ENCODE measurements at places on chromosomes 1 and 21. TPM values are rescaled to one million over a fixed set of nuclear protein-coding genes. Genes with fewer than 3 reads are reported as not detected.

SFN gene
- 1.4 TPM for total RNA-seq

RIMKLA gene
- total RNA-seq = 0.03 TPM

HCRTR1 gene
- not detected for total RNA-seq

RGS16 gene
- 6.2 TPM for total RNA-seq

NR5A2 gene
- total RNA-seq = not detected

PLXNA2 gene
- total RNA-seq = 1.6 TPM

FCGR2B gene
- total RNA-seq = 2.2 TPM

ATP1B1 gene
- 1.8 TPM for total RNA-seq

LCE2A gene
- total RNA-seq = not detected

MSH4 gene
- total RNA-seq = 1.1 TPM

DNA sequence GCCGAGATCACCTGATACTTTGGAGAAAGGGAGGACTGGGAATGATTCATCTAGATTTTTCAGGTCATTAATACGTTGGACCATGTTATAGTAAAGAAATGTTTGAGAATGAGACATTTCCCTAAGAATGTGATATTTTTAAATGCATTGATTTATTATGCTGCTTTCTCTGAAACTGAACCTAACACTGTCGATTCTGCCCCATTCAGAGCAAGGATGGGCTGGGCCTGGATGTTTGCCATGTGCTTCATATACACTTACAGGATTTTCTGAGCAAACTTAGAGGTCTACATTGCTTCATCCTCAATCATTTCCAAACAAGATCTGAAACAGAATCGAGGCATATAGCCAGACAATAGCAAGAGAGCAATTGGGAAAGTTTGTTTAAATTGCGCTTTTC is 183.3 kb downstream of the CRB1 start:
- no peaks in the 10 kb centered on the region for H3K27me3 ChIP-seq
- no peak overlapping the region for H3K4me3 ChIP-seq
- H3K36me3 ChIP-seq = no peaks in the 10 kb centered on the region
- no peaks in the 10 kb centered on the region for H3K4me1 ChIP-seq
- no peak overlapping the region for H3K27ac ChIP-seq
- DNase-seq = no peak

DNA sequence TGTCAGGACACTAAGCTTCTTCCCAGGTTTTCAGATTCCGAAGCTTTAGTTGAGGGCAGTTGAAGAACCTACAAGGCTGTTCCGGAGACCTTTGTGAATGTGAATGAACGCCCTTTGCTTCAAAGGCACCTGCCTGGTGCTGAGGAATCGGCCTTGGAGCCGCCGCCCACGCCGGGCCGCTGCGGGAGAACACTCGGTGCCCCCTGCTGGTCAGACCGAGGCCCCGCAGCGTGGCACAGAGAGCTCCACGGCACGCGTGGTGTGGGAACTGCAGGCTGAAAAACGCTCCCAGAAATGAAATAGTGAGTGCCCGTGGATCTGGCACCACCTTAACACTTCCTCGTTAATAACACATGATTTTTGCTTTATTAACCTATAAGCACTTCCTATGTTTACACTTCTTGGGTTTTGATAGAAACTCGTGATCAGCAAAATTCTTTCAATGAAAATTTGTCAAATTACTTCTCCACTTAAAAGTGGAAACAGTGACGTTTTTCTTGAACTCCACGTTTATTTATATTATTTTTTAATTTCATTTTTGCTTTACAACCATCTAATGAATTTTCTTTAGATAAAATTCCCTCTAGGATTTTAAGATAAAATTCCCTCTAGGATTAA is 460.6 kb downstream of the DSCAM start:
- H3K4me1 ChIP-seq = no peaks in the 10 kb centered on the region
- H3K27me3 ChIP-seq = no peaks in the 10 kb centered on the region
- no peaks in the 10 kb centered on the region for H3K36me3 ChIP-seq
- DNase-seq = peak; percentile 11

GRCh38 chr1:118739501-118739900 is 248.6 kb downstream of the TBX15 start:
- H3K4me3 ChIP-seq = no peak overlapping the region
- H3K36me3 ChIP-seq = no peaks in the 10 kb centered on the region
- H3K4me1 ChIP-seq = no peaks in the 10 kb centered on the region
- DNase-seq = no peak
- no peaks in the 10 kb centered on the region for H3K27me3 ChIP-seq

GRCh38 chr1:29417147-29417858 is 181.0 kb downstream of the PTPRU start:
- no peaks in the 10 kb centered on the region for H3K27me3 ChIP-seq
- no peaks in the 10 kb centered on the region for H3K36me3 ChIP-seq
- H3K27ac ChIP-seq = no peak overlapping the region
- DNase-seq = no peak
- no peaks in the 10 kb centered on the region for H3K4me1 ChIP-seq

DNA sequence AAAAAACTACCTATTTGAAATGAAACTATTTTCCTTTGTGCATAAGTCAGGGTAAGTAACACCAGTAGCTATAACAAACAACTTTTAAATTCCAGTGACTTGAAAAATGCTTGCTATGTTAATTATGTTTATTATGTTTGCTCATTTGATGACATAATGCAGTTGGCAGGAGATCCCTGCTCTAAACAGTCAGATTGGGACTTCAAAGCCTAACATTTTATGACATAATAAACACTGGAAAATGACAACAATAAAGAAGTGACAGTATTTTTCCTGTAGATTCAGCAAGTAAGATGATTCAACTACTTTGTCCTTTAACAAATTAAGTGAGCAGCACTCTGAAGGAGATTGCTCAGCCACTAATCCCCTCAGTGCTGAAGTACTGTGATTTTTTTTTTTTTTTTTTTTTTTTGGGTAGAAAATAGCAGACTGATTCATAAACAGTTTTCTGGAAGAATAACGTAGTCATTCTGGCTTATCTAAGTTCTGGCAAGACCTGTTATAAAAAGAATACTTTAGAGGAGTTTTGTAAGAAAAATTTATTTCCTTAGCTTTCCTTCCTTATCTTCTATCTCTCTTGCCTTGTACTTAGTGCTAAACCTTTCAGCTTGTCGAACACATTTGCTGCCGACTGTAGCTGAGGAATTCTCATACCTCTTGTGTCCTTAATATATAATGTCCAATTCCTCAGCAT is 207.2 kb downstream of the PTGER3 start:
- no peaks in the 10 kb centered on the region for H3K36me3 ChIP-seq
- no peaks in the 10 kb centered on the region for H3K27me3 ChIP-seq
- H3K4me1 ChIP-seq = no peaks in the 10 kb centered on the region
- no peak for DNase-seq
- no peak overlapping the region for H3K27ac ChIP-seq
- H3K4me3 ChIP-seq = no peak overlapping the region

DNA sequence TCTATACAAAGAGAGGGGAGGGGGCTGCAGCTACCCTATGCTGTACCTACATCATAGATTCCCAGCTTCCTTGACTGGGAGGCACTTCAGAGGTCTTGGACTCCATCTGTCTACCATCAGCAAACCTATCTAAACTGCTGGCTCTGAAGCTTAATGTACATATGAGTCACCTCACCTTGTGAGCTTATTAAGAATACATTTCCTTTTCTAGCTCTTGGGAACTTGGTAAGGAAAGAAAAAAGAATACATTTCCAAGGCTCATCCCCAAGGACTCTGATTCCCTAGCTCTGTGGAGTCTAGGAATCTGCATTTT is 50.0 kb upstream of the PRELP start:
- no peak overlapping the region for H3K27ac ChIP-seq
- H3K4me1 ChIP-seq = no peaks in the 10 kb centered on the region
- H3K27me3 ChIP-seq = no peaks in the 10 kb centered on the region
- no peak for DNase-seq

DNA sequence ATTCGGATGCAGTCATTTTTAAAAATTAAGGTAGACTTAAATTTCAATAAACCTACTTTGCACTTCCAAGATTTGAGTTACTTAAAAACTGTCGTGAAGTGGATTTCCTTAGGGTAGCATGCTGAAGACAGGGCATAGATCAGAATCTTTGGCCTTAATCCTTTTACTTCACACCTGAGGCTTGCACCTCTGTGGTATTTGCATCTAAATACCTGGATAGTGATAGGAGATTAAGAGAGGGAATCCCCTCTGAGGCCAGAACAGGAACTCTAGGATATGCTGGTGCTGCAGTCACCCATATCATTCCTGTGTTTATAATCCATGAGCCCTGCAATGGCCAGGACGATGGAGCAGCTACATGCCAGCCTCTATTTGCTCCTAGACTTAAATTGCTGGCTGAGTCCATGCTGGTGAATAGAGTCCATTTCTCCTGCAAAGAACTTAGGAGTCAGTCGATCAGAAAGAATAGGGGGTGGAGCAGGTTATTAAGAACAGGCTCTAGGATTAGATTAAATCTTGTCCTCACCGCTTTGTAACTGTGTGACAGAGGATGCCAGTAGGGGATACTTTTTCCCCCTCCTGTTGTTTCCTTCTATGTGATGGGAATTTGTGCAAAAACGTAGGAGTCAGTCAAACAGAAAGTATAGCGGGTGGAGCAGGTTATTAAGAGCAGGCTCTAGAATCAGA is 333.6 kb downstream of the DUSP10 start:
- no peaks in the 10 kb centered on the region for H3K4me1 ChIP-seq
- no peak for DNase-seq
- H3K27ac ChIP-seq = no peak overlapping the region
- no peak overlapping the region for H3K4me3 ChIP-seq
- no peaks in the 10 kb centered on the region for H3K36me3 ChIP-seq

DNA sequence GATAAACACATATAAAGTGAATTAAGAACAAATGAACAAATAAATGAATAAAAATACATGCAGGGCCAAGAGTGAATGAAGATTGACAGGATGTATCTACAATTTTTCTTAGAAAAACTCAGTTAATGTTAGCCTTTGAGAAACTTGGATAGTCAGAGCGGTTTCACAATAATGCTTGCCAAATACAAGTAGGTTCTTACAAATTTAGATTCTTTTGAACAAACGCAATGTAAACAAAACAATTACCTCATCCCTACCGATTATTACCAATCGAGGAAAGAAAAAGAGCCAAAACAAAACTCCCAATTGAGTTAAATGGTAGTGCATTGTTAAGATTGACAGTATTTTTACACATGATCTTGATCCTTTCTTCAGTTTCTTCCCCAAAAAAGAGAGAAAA is 176.9 kb upstream of the DEPDC1 start:
- H3K4me3 ChIP-seq = no peak overlapping the region
- H3K27ac ChIP-seq = no peak overlapping the region
- H3K36me3 ChIP-seq = no peaks in the 10 kb centered on the region
- H3K4me1 ChIP-seq = no peaks in the 10 kb centered on the region

DNA sequence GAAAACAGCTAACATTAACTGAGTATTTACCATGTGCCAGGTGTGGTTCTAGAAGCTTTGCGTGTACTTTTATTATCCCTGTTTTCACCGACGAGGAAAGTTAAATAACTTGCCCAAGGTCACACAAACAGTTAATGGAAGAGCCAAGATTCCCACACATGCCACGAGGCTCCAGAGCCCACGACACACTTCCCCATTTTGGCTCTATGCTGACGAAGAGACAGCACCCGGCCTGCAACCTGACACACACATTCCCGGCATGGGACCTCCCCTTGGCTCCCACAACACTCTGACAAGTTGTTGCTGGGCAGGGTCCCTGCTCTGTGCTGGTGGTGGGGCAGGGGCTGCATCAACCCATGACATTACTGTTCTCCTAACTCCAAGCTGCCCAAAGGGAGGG is 52.8 kb downstream of the RAP1GAP start:
- H3K4me3 ChIP-seq = no peak overlapping the region
- no peak for DNase-seq
- no peaks in the 10 kb centered on the region for H3K36me3 ChIP-seq
- no peaks in the 10 kb centered on the region for H3K4me1 ChIP-seq
- H3K27me3 ChIP-seq = no peaks in the 10 kb centered on the region

GRCh38 chr1:11931845-11932244 is 2.7 kb upstream of the PLOD1 start:
- H3K27ac ChIP-seq = no peak overlapping the region
- H3K4me3 ChIP-seq = no peak overlapping the region

- no peak for DNase-seq
- H3K27ac ChIP-seq = no peak overlapping the region
- no peaks in the 10 kb centered on the region for H3K36me3 ChIP-seq
- H3K27me3 ChIP-seq = no peaks in the 10 kb centered on the region
- H3K4me3 ChIP-seq = no peak overlapping the region
Observed at GRCh38 chr1:172095846-172096245, 254.5 kb downstream of the DNM3 start.

- H3K36me3 ChIP-seq = no peaks in the 10 kb centered on the region
- no peak for DNase-seq
- H3K4me1 ChIP-seq = no peaks in the 10 kb centered on the region
- no peaks in the 10 kb centered on the region for H3K27me3 ChIP-seq
- H3K4me3 ChIP-seq = no peak overlapping the region
Observed at GRCh38 chr1:30302858-30303257, 420.5 kb downstream of the MATN1 start.

DNA sequence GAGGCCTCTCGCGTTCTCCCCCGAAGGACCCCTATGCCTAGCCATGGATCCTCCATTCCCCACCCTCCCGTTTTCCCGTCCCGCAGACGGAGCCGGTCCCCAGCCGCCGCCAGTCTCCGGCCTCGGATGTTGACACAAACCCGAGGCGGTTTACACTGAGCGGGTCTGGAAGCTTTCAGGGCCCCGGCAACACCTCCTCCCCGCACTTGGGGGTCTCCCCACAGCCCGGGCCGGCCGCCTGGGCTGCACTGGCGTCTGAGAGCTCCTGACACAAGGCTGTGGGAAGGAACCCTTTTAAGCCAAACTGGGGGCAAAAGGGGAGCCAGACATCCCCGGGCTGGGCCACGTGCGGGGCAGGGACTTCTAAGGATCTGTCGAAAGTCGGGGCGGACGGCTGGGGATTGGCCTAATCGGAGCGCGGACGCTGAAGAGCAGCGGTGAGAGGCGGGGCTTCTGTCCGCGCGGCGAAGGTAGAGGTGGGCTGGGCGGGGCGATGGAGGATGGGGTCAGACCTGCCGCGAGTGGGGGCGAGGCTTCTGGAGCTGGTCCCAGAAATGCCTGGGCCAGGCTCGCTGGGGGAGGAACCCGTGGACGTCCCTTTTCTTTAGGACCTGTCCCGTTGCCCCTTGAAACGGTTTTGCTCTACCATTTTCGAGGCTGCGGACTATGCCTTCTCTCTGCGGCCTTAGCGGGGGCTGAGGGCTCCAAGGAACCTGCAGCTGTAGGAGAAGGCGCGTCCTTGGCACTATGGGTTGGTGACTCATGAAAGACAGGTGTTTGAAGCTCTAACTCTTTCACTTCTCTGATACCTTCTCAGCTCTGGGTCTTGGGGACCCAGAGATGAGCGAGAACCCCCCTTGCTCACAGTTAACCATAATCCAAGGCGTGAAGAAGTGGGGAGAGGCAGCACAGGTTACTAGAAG is 1.2 kb upstream of the HPCAL4 start:
- no peaks in the 10 kb centered on the region for H3K36me3 ChIP-seq
- peaks cover 21% of the 10 kb centered on the region for H3K4me1 ChIP-seq
- H3K27me3 ChIP-seq = no peaks in the 10 kb centered on the region
- peak overlapping the region; percentile 89 for H3K4me3 ChIP-seq

DNA sequence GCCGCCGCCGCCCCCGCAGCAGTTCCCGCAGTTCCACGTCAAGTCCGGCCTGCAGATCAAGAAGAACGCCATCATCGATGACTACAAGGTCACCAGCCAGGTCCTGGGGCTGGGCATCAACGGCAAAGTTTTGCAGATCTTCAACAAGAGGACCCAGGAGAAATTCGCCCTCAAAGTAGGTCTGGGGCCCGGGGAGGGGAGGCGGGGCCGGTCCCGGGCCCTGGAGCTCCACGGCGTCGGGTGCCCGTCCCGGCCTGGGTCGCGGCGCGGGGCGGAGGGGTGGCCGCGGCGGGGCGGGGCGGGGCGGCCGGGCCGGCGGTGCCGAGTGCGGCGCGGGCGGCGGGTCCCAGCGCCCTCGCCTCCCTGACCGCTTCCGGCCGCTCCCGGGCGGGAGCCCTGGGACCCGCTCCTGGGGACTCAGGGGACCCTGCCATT is 646 bp downstream of the MAPKAPK2 start:
- peaks cover 28% of the 10 kb centered on the region for H3K4me1 ChIP-seq
- peak overlapping the region; percentile 90 for H3K27ac ChIP-seq
- peak overlapping the region; percentile 65 for H3K4me3 ChIP-seq
- DNase-seq = peak; percentile 29
- no peaks in the 10 kb centered on the region for H3K36me3 ChIP-seq
- H3K27me3 ChIP-seq = no peaks in the 10 kb centered on the region
